ENCODE measurements at places on chromosomes 12 and 14.

DNA sequence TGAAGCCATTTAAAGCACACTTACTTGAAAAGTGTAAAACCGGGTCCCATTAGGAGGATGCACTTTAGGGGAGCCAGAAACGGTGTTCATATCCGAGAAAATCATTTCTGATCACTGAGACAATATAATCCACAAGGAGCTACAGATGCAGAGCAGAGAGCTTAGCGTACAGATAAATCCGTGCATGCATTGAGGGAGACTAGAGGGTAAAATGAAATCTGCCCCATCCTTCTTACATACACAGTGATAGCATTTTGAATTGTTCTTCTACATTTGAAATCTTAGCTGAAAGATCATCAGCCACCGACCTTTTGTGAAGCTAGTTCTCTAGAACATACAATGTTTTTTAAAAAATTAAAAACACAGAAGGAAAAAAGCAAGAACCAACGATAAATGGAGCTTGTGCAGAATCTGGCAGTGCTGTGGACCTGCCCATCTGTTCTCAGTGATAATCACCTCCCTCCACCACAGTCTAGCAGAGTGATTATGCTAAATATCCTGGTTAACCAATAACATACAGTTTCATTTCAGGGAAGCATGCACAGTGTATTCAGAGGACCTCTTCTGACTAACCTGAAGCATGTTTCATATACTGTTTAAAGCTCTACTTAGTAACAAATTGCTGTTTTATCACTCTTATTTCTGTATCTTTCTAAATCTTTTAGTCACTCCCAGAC is 161.1 kb downstream of the PPFIA2 start:
- no peak for DNase-seq

- DNase-seq, result no peak
Measured at GRCh38 chr12:97716356-97716755, 253.8 kb downstream of the RMST start.

DNA sequence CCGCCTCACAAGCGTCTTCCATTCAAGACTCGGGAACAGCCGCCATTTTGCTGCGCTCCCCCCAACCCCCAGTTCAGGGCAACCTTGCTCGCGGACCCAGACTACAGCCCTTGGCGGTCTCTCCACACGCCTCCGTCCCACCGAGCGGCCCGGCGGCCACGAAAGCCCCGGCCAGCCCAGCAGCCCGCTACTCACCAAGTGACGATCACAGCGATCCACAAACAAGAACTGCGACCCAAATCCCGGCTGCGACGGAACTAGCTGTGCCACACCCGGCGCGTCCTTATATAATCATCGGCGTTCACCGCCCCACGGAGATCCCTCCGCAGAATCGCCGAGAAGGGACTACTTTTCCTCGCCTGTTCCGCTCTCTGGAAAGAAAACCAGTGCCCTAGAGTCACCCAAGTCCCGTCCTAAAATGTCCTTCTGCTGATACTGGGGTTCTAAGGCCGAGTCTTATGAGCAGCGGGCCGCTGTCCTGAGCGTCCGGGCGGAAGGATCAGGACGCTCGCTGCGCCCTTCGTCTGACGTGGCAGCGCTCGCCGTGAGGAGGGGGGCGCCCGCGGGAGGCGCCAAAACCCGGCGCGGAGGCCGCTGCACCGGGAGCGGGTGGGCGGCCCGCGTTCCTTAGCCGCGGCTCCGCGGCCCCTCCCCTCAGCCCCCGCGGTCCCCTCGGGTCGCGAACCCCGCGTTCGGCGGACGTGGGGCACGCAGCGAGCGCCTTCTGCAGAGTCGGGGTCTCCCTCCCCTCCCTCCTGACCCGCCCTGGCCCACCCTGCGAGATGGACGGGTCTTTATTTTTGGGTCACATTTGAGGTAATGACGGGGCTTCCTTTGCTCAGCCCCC is at the start of gene UBC:
TSS of gene UBC (minus strand) at position 259 of the 847 bp plus-strand sequence. CDS start 879 bp downstream, outside the sequence.
- peak; percentile 92 for DNase-seq

GRCh38 chr14:95659990-95660385 is 26.2 kb upstream of the TCL1B start:
- no peak for DNase-seq

DNA sequence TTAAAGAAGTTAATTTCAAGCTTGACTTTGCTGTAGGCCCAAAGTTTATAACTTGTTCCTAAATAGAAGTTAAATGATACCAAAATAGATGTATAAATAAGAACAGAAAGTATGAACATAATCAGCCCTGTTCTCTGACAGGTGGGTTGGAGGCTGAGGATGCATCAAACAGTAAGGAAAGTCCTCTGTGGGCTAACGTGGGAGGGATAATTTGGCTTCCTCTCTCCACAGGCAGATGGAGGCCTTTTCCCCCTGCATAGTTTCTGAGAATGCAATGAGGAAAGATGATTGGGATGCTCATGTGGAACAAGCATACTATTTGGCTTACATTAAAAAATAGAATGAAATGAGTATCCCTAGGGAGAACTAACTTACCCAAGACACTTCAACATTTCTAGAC is 56.5 kb downstream of the GARIN6 start:
- DNase-seq, result no peak

- DNase-seq, result no peak
Measured at GRCh38 chr12:45183246-45183645, 32.6 kb upstream of the ANO6 start.

GRCh38 chr12:131860472-131861260 is 32.5 kb downstream of the MMP17 start:
- no peak for DNase-seq

- no peak for DNase-seq
Measured at GRCh38 chr12:132623072-132623869, 4.7 kb downstream of the P2RX2 start.

- no peak for DNase-seq
Measured at GRCh38 chr12:40325349-40325960, 100.7 kb downstream of the LRRK2 start.

- DNase-seq, result no peak
Measured at GRCh38 chr14:106269029-106269428, 742.6 kb downstream of the TMEM121 start.

GRCh38 chr14:77303417-77304156 is 17.1 kb downstream of the POMT2 start:
- peak; percentile 43 for DNase-seq

DNA sequence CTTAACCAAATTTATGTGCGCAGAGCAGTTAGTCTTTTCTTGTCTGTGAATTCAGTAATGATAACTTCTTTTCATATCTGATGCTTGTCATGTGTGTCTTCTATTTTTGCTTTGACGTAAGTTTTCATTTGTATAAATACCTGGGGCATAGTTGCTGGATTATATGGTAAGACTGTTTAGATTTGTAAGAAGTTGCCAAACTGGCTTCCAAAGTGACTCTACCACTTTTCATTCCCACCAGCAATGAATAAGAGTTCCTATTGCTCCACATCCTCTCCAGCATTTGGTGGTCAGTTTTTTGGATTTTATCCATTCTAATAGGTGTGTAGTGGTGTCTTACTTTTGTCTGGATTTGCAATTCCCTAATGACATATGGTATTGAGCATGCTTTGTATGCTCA is 8.9 kb downstream of the ZNF268 start:
- DNase-seq, result no peak

- peak; percentile 81 for DNase-seq
Measured at GRCh38 chr12:110403976-110404682, 621 bp upstream of the ANAPC7 start.

GRCh38 chr14:52895000-52895399 is 55.9 kb downstream of the FERMT2 start:
- DNase-seq, result no peak

DNA sequence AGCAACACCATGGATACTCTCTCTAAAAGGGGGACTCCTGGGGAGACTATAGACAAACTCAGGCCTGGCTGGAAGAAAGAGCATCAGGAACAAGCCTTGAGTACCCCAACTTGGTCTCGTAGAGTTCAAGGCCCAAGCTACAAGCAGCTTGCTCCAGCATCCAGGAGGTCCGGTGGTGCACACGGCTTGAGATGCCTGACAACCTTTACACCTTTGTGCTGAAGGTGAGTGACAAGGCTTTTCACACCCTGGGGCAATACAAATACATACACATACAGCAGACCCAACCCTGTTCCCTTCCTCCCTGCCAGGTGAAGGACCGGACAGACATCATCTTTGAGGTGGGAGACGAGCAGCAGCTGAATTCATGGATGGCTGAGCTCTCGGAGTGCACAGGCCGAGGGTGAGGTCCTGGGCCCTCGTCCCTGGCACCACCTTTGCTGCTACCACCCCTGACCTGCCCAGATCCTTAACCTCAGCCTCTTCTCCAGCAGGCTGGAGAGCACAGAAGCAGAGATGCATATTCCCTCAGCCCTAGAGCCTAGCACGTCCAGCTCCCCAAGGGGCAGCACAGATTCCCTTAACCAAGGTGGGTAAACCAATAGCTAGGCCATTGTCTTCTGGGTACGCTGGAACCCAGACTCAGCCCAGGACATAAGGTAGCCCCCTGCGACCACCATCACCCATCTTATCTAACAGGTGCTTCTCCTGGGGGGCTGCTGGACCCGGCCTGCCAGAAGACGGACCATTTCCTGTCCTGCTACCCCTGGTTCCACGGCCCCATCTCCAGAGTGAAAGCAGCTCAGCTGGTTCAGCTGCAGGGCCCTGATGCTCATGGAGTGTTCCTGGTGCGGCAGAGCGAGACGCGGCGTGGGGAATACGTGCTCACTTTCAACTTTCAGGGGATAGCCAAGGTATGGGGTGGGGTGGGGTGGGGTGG is 41.2 kb downstream of the SH2B3 start:
- DNase-seq, result no peak

DNA sequence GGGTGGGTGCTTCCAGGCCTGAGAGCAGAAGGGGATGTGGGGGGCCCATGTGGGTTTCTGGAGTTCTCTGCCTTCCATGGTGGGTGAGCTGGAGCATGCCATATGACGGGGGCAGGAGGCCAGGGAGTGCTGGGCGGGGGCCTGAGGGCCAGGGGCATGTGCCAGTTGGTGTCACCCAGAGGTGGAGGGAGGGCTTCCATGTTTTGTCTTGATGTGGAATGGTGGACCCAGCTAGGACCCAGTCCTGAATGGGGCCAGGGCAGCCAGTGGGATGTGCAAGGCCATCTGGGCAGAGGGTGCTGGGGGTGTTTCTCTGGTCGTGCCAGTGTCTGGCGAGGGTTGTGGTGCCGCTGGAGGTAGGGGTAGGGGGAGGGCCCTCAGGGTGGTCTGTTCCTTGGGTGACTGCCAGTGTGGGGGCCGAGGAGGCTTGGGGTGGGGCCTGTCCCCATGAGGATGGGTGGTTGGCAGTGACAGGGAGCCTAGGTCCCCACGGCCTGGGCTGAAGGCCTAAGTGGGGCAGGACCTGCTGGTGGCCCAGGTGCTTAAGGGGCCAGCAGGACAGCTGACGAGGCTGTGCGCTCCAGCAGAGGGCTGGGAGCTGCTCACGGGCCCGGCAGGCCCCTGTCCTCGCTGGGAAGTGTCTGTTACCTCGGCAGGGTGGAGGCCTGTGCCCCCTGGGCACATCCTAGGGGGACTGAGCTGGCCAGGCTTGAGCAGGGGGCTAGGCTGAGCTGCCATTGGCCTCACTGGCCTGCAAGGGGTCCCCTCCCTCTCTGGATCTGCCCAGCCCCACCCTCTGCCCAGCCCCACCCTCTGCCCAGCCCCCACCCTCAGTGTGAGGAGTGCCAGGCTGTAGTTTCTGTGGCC is 26.8 kb downstream of the CEP170B start:
- no peak for DNase-seq

- DNase-seq, result no peak
Measured at GRCh38 chr14:20623798-20624197, 17.7 kb downstream of the OR6S1 start.

DNA sequence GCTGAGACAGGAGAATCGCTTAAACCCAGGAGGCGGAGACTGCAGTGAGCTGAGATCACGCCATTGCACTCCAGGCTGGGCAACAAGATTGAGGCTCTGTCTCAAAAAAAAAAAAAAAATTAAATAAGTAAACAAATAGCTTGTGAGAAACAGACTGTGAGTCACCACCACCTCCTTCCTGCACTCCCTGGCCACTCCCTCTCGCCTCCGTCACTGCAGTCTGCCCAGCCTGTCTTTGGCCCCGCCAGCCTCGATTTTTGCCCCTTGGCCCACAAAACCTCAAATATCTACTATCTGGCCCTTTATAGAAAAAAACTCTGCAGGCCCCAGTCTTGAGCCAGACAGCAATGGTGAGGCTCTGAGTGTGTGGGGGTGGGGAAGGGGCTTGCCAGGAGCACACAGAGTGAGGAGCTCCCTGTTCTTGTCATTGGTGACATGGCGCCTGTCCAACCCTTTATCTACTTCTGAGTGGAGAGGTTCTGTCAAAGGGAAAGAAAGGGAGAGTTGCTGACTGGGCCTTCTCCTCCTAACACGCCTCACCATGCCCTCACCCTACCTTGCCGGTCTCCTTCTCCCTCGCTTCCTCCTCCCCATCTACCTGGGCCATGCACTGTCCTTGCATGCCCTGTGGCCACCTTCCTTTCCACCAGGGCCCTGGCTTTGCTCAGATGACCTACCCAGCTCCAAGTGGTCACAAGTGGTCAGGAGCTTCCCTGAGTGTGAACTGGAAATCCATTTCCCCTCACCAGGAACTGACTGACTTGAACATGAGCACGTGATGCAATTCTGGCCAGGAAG is 22.1 kb downstream of the LGMN start:
- DNase-seq, result no peak

DNA sequence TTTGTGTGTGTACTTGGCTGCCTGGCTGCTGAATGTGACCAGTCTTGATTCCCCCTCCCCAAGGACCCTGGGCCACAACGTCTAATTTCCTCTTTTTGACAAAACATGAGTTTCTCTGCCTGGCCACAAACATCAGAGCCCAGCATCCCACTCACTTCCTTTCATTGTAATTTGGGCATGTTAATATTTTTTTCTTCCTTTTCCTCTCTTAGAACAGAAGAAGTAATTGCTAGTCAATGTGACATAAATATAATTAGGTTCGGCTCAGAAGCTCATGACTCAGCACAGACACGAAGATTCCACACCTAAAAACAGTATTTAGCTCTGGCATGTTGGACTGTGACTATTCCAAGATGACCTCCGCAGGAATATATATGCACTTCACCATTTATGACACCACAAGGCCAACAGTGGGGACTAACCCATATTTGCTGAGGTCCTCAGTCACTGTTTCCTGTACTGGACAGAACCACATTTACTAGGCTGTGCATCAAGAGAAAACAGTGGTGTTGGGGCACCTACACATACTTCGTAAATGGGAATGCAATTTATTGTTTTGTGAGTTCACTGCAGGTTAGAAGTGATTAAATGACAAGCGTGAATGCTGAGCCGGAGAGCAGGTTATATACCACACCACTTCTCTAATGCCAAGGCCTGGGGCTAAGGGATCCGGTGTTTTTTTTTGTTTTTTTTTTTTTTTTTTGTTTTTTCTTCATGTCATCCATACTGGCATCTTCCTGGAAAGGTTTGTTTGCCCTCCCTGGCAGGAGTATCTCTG is 4.2 kb downstream of the GSG1 start:
- no peak for DNase-seq

GRCh38 chr12:108881953-108882352 is 2.1 kb downstream of the DAO start:
- no peak for DNase-seq

- DNase-seq, result no peak
Measured at GRCh38 chr14:88802596-88802995, 9.8 kb upstream of the EML5 start.

DNA sequence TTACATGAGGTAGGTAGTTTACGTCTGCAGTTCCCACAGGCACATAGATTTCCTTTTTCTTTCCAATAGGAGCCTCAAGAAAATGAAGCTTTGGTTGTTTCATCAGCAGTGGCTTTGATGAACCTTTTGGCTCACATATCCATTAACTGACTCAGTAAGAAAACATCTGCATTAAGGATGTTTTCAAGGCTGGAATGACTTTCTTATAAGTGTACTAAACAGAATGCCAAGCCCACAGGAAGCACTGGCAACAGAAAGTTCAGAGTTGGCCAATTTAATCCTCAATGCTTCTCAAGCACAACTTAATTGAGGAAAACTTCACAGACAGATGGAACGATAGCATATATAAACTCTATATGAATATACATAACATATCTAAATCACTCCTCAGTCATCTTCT is 63.5 kb downstream of the ST8SIA1 start:
- DNase-seq, result no peak

Measured in stimulated activated CD4-positive, alpha-beta T cell treated with anti-CD3 and anti-CD28 coated beads, Interleukin-2, amount 100 ng/mL, for 24 hours (primary cell).